ENCODE measurements at places on chromosomes 3 and 15.

DNA sequence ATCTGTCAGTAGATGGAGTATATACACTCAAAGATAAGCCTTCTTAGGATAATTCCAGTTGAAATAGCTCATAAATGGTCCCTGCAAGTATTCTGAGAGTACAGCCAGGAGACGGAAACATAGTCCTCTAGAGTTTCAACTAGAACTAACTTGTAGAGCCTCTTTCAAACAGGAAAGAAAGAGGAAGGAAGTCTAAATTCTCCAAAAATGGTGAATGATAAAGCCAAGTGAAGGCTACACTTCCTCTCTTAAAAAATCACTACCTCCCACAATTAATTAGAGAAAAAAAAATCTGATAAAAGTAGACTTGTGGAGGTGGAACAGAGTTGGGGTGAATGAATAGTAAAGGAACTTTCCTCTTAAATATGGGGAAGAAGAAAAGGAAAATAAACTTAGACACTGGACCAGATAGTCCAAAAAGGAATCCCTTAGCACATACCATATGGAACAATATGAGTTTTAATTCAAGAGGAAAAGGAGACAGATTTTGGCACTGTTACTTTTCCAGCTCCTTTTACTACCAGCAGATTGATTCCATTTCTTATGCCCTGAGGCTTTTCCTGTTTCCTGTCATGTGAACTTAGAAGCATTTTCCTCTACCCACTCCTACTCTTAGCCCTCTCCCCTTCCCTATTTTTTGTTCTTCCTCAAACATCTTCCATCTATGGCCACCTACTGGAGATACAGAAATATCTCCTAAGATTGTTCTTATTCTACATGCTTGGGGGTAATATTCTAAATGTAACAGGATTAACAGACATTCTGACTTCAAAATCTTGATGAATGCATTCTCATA lies 207.6 kb downstream of the CHST2 start:
- no peak for DNase-seq

DNA sequence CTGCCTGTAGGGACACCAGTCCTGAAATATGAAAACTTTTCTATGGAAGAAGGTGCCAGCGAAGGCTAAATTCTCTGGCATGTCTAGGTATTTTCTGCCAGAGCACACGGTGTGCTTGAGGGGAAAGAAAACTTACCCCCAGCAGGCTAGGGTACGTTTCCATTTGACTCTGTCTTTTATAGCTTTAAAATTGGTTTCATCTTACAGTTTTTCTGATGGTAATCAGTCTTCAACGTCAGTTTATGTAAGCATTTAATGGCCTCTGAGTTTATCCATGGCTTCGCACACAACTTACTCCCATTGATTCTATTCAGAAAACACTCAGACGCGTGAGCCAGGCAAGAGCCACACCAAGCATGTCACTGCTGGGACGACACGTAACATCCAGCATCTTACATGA lies 249.7 kb downstream of the ADAMTS17 start:
- DNase-seq, result no peak

DNA sequence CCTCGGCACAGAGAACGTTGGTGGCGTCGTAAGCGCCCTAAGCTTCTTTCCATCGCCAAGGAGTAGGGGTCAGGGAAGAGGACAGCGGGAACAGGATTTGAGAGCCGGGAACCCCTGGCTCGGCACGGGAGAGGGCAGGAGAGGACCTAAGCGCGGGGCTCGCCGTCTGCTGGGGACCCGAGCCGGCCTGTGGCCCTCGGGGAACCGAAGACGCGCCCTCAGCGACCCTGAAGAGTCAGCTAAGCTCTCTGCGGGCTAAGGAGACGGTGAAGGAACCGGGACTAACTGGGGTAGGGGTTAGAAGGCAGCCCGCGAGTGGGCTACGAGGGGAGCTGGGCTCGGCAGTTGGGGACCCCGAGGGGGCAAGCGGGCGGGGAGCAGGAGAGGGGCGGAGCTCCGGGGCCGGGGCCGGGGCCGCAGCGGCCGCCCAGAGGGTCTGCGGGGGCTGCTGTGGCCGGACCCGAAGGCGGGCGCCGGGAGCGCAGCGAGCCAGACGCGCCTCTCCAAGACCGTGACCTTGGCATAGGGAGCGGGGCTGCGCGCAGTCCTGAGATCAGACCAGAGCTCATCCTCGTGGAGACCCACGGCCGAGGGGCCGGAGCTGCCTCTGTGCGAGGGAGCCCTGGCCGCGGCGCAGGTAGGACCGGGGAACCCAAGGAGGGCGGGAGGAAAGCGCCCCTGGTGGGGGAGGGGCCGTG lies 574 bp downstream of the CASR start:
- DNase-seq, result peak; percentile 77

- DNase-seq, result no peak
Observed at GRCh38 chr3:2838546-2839157, 271.5 kb downstream of the IL5RA start.

DNA sequence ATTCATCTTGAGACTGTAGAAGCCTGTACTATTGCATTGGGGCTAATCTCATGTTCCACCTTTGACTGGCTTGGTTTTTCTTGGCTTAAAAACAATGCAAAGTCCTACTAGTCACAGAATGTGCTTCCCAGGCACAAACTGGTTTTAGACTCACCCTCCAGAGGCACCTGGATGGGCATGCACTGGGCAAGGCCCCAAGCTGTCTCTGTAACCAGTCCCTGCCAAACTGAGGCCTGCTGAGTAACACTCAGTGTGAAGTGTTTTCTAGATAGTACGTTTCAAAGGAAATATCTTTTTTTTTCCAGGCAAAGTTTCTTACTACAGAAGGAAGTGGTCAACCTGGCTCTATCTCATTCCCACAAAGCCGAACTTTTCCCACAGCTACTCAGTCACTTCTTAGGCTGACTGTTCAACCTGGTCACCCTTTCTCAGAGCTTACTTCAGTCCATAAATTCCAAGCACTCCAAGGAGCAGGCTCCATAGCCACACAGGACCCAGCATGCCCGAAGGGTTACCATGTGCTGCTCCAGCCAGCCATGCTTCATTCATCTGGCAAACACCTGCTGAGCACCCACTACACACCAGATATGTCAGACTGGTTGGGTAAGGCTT lies 57.4 kb downstream of the NPTN start:
- no peak for DNase-seq

GRCh38 chr15:33150431-33150941 lies 44.0 kb downstream of the FMN1 start:
- no peak for DNase-seq

DNA sequence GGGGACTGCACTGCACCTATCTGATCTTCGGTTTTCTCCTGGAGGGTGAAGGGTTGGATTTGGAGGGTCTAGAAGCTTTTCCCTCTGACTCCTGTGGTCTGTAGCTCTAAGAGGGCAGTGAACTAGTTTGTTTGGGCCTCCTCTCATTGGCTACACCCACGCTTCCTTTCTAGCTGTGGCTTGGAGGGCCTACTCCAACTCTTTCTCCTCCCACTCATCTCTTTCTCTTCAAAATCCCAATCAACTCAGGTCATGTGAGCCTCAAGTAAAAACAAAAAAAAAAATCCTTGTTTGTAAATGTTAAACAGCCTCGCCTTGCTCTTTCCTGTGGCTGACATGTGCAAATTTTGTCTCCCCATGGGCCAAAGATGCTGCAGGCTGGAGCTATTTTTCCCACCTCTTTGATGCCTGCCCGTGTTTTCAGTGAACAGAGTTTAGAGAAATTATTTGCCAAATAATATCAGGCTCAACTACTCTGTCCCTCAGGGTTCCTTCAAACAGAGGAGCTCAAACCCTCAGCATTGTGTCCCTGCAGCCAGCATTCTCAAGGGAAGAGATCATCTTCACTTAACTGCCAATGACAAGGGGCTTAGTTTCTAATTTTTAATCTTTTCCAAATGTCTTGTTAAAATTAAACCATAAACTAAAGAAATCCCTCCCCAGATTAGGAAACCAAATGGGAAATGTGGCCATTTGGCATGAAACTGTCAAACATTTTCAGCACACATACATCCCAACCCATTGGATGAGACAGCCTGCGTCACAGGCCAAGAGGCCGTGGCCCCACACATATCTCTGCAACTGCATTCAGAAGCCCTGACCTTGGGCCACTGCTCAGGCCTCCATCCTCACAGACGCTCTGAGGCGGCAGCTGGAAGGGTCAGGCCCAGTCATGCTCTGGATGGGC lies 114.8 kb upstream of the THBS1 start:
- peak; percentile 81 for DNase-seq

Data from aorta (tissue), 5 donors.